Activated naive CD4-positive, alpha-beta T cell (primary cell): ENCODE measurements at places on chromosomes 16 and 17.

GRCh38 chr16:9053006-9053601, 38.3 kb upstream of the HAPSTR1 start:
- no peak for DNase-seq

DNA sequence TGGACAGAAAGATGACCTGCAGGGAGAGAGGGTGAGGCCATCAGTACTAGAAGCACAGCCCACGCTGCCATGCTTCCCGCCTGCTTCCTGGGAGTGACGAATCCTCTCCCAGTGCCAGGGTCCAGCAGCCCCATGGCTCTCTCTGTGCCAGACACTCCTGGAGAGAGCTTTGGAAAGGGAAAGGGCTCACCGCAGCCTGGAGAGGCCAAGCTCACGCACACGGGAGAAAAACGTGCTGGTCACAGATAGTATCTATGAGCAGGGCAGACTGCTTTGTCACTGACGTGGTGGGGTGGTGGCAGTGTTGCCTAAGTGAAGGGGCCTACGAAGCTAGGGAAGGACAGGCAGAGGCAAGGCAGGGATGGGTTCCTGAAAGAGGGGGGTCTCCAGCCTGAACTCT, 5.4 kb downstream of the WBP2 start:
- no peak for DNase-seq

DNA sequence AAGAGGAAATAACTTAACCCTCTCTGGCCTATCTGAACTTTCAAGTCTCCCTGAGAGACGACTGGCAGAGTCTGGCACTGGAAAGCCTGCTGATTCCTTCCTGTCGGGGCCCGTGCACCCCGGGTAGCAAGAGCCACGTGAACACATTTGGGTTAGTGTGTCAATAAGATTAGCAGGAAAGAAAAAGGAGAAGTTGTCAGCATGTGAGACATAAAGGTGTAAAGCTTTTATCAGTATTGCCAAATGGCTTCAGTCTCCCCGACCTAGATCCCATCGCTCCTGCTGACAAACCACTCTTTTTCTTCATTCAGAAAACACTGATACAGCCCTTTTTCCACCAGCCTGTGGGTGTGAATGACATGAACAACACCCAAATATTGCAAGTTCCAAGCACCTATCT, 74.4 kb downstream of the CCT6B start:
- no peak for DNase-seq

GRCh38 chr17:43830510-43831140, 2.3 kb downstream of the MPP3 start:
- DNase-seq: no peak

DNA sequence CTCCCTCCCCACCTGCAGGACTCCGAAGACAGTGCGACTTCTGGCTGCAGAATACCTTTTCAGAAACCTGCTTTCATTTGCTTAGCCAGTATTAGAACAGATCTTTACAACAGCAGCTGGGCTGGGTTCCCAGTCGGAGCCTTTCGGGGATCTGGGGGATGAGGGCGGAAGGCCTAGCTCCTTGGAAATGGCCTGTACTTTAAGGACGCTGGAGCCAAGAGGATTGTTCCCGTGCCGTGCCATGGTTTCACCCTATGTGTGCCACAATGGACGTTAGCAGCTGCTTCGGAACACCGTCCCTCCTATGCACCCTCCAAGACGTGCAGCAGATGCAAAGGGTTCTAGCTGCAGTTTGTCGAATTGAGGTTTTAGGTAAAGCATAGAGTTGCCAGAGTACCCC, 16.2 kb downstream of the KCTD2 start:
- DNase-seq: no peak

- DNase-seq: no peak
Observed at GRCh38 chr17:19539841-19540311, 6.2 kb downstream of the SLC47A1 start.

- DNase-seq: no peak
Observed at GRCh38 chr17:7782240-7782639, 51.8 kb upstream of the KDM6B start.

- DNase-seq: no peak
Observed at GRCh38 chr17:30413109-30413508, 34.4 kb downstream of the CPD start.

DNA sequence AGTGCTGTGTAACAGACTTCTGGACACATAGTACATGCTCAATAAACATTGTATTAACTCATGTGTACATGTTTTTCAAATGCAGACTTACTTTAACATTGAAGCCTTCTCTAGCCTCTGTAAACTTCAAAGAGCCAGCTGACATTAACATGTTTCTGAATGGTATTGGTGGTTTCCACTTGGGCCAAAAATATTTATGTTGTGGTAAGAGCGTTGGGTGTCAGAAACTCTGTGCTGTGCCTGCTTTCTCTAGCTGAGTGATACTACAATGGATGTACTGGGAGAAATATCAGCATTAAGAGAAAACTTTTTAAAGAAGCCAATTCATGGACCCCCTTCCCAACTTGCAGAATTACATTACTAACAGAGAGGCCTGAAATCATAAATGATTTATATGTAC, 1951.7 kb downstream of the TP53TG3F start:
- no peak for DNase-seq

- DNase-seq: no peak
Observed at GRCh38 chr16:25366078-25366477, 108.4 kb upstream of the ZKSCAN2 start.

GRCh38 chr17:20271011-20271610, 196.2 kb downstream of the LGALS9B start:
- DNase-seq: no peak

DNA sequence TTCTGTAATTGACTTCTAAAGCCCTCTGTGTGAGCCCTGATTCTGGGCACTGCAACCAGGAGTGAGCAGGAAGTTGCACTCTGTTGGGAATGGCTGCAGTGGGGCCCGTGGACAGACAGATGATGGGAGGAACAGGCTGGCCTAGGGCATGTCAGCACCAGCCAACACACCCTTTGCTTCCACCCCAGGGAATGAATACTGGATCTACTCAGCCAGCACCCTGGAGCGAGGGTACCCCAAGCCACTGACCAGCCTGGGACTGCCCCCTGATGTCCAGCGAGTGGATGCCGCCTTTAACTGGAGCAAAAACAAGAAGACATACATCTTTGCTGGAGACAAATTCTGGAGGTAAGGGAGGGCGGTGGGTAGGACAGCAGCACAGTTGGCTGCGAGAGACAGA, 10.8 kb upstream of the LPCAT2 start:
- DNase-seq: no peak

GRCh38 chr16:30985401-30986128, 558 bp downstream of the HSD3B7 start:
- DNase-seq: no peak

DNA sequence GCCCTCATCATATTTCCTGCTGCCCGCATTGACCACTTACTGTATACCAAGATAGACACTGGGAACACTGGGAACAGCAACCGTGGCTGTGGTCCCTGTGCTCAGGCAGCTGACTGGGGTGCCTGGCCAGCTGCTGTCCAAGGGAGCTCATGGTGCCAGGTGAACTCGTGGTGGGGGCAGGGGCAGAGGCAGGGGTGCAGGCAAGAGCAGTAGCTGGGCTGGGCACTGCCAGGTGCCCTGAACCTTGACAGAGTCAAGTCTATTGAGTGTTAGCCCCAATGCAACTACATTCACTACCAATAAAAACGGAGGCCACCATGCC, 202.5 kb downstream of the C16orf78 start:
- no peak for DNase-seq
